ENCODE measurements at places on chromosomes 4 and X.
A peak's percentile ranks its signal among the peaks of the same experiment; 100 is the strongest.

DNA sequence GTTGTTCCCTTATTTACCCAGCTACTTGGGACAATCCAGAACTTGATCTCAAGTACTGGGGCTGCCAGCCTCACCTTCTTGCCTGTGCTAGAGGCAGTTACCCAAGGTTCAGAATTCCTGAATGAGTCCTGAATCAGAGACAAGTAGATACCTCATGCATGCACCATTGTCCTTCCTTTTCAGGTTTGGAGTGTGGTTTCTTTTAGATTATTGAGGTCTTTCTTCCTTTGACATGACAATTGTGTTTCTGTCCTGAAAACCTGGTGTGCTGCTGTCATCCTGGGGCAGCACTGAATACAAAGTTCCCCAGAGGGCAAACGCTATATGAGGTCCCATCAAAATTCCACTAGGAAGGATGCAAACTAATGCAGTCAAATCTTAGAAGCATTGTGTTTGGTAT lies 3.5 kb downstream of the CXCL2 start:
- DNase-seq = no peak

DNA sequence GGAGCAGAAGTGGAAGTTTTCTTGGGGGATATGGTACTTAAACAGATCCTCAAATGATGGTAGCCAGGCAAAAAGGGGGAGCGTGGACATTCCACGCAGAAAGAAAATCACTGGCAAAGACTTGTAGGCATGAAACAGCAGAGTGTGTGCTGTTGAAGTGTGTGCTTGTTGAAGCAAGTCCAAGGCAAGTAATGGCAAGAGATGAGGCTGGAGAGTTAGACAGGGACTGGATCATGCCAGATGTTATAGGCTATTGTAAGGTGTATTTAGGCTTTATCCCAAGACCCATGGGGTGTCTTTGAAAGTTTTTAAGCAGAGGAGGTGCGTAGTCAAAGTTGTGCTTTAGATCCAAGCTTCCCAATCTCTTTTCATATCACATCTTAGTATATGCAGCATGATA lies 124.5 kb downstream of the MBNL3 start:
- no peak for DNase-seq

- no peak for DNase-seq
Observed at GRCh38 chr4:172124656-172125308, 311.6 kb downstream of the GALNTL6 start.

- no peak for DNase-seq
Observed at GRCh38 chr4:3311095-3311372, 18.2 kb downstream of the RGS12 start.

DNA sequence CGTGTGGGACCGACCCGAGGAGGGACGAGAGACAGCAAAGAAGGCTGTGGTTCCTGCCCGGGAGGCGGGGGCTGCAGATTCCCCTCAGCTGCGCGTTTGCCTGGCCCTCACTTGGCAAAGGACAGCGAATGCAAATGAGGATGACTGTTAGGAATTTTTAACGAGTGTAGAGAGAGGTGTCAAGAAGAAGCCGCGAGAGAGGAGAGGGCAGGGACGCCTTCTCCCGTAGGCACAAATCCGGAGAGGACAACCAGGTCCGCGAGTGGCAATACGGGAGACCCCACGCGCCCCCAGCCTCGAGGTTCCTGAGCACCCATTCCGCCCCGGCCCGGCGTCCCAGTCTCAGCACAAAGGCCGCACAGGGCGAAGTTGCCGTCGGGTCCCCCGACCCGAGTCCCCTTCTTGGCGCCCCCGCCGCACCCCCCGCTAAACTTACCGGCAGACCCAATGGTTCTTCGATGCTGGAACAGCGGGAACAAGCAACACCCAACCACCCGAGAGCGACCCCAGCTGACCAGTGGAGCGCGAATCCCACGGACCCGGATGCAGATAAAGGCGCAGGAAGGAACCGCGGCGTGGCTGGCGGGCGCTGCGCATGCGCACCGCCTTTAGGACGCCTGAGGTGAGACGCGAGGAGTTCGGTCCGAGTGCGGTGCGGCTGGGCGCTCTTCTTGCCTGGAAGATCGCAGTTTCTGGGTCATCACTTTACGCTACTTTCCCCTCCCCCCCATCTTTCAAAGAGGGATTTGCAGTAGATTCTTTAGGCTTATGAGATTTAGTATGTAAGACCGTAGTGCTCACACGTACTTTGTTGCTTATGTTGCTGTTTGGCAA lies at the start of gene GNPDA2:
Gene GNPDA2 (minus strand): TSS at position 519 of the 834 bp plus-strand sequence. CDS start 4,349 bp downstream, outside the sequence.
- peak; percentile 43 for DNase-seq

DNA sequence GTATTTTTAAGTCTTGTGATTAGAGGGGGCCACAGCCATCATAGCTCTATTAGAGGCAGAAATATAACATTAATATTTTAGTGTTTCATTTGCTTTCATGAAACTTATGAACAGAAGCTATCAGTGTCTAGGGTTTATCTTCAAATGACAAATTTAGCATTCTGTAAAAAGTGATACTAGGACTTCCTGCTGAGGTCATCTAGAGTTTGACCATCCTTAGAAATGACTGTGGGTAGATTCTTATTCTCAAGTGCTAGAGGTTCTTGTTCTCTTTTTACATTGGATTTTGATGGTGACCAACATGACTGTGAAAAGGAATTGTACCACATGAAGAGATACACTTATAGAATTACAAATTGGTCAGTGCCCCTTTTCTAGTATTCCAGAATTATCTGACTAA lies 568.6 kb downstream of the RPA4 start:
- DNase-seq = no peak
